ENCODE measurements at places on chromosomes 7 and 10. TPM values are rescaled to one million over a fixed set of nuclear protein-coding genes. Genes with fewer than 3 reads are reported as not detected.

DNA sequence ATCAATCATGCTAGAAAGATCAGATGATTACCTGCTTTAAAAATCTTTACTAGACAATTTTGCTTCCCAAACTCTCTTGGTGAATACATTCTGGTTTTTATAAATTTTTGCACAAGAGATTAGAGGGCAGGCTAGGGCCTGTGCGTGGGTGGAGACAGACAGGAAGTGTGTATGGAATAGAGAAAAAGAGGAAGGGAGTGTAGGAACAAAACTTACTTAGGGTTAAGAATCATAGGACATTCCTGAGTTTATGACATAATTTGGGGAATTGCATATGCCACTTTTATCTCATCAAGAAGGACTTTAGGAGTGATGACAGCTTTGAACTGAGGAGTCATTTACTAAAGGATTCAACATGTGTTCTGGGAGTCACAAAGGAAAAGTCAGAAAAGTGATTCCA lies 31.3 kb downstream of the LAMB1 start:
- DNase-seq: no peak

GRCh38 chr10:13395540-13395939 lies 47.4 kb upstream of the SEPHS1 start:
- DNase-seq: no peak

DNA sequence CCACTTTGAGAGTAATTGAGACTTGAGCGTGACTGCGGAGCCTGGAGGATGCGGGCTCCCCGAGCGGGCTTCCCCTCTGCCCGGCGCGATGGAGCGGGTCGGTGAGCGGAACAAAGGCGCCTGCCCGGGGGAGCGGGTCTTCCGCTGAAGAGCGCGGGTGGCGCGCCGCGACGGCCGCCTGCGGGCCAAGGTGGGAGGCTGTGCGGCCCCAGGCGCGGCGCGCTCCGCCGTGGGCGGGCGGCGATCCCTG lies at the start of gene GALNT17:
Gene GALNT17 (plus strand): TSS at position 18 of the 250 bp plus-strand sequence.
- DNase-seq: no peak

DNA sequence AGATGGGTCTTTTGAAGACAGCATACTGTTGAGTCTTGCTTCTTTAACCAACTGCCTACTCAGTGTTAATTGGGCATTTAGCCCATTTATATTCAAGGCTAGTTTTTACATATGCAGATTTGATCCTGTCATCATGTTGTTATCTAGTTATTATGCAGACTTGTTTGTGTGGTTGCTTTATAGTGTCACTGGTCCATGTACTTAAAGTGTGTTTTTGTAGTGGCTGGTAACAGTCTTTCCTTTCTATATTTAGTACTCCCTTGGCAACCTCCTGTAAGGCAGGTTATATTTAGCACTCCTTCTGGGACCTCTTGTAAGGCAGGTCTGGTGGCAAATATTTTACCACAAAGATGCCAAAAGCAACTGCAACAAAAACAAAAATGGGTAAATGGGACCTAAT lies 66.7 kb downstream of the TES start:
- DNase-seq: no peak

- no peak for DNase-seq
These were observed 92.1 kb upstream of the CXCL12 start for GRCh38 chr10:44477046-44477425.

Gene GIMAP5
- total RNA-seq: 26.6 TPM
